ENCODE measurements at places on chromosomes 1 and 21. TPM values are rescaled to one million over a fixed set of nuclear protein-coding genes. Genes with fewer than 3 reads are reported as not detected.

The A3GALT2 gene
- total RNA-seq: not detected

The SLC9C2 gene
- not detected for total RNA-seq

The PRDM16 gene
- total RNA-seq: 1.5 TPM

The KRTAP26-1 gene
- total RNA-seq: not detected

The CREB3L4 gene
- total RNA-seq: 6.1 TPM

GRCh38 chr1:156115514-156116374 is 1.2 kb downstream of the LMNA start:
- no peak for DNase-seq
- peak overlapping the region; percentile 94 for H3K27ac ChIP-seq
- peaks cover 12% of the 10 kb centered on the region for H3K36me3 ChIP-seq
- no peaks in the 10 kb centered on the region for H3K27me3 ChIP-seq
- peak overlapping the region; percentile 96 for H3K4me3 ChIP-seq

DNA sequence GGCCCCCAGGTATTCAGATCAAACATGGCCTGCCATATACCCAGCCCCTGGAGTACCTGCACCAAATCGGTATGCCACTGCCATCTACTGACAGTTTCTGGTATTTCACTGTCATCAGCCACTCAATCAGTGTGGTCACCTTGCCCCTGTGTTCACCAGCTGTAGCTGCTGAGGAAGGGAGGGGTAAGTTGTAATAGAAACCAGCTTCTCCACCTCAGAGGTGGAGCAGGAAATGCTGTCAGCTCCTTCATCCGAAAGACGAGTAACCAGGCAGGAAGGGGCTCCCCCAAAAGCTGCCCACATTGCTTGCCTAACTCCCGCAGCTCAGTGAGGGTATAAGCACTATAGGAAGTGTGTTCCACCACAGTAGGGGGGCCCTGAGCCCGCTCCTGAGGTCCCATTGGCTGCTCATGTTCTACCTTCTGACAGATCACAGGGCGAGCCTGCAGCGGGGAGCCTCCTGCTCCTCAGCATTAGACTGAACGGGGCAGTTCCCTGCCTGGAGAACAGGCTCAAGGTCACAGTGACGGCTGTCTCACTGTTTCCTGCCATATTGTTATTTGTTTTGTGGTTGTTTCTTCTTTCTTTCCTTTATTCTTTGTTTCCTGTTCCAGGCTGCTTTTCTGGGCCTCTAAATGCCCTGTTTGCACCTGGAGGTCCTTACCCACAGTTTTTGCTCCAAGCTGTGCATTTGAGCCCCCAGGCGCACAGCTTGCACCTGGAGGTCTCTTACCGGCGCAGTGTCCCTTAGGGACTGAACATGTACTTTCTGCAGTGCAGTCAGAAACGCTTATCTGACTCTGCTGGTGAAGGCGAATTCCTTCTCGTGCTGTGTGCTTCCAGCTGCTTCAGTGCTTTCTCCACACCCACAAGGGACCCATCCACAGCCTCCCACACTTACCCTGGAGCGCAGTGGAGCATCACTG is 1638.3 kb downstream of the MRPL39 start:
- no peak for DNase-seq
- no peak overlapping the region for H3K4me3 ChIP-seq
- no peaks in the 10 kb centered on the region for H3K27me3 ChIP-seq
- H3K36me3 ChIP-seq: no peaks in the 10 kb centered on the region
- H3K27ac ChIP-seq: no peak overlapping the region
- H3K4me1 ChIP-seq: no peaks in the 10 kb centered on the region

DNA sequence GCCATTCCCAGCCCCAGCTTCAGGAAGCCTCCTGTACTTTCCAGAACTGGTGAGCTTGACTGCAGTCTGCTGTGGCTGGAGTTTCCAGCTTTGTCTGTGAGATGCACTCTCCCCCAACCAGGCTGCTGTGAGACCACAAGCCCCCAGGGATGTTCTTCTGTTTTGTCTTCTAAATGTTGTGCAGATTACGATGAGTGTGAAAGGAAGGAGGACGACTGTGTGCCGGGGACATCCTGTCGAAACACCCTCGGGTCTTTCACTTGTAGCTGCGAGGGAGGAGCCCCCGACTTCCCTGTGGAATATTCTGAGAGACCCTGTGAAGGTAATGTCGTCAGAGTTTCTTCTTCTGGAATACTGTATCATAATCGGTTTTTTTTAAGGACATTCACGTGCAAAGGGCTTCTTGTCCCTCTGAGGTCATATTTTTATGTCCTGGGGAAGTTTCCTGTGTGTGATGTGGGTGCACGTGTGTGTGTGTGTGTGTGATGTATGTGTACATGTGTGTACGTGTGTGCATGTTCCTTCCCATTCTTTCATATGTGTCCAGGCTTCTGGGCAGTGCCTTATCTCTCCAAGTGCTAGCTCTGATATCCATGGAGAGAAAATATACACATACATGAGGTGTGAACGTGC is 49.9 kb downstream of the UMODL1 start:
- H3K27ac ChIP-seq: no peak overlapping the region
- H3K27me3 ChIP-seq: peaks cover 26% of the 10 kb centered on the region
- H3K4me1 ChIP-seq: peaks cover 12% of the 10 kb centered on the region
- H3K36me3 ChIP-seq: no peaks in the 10 kb centered on the region

DNA sequence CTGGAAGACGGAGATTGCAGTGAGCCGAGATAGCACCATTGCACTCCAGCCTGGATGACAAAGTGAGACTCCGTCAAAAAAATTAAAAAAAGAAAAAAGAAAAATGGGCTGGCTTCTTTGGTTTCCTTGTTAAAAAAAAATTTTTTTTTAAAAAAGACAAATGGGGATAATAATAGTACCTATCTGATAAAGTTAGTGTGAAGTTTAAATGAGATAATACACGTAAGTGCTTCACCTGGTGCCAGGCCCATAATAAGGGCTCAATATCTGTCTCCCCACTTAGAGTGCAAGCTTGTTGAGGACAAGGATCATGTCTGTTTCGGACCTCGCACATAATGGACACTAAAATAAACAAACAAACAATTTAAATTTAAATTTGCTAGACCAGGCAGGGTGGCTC is 30.0 kb upstream of the HTR1D start:
- peaks cover 2% of the 10 kb centered on the region for H3K27me3 ChIP-seq
- H3K27ac ChIP-seq: no peak overlapping the region
- no peaks in the 10 kb centered on the region for H3K36me3 ChIP-seq
- no peak for DNase-seq
- no peaks in the 10 kb centered on the region for H3K4me1 ChIP-seq
- no peak overlapping the region for H3K4me3 ChIP-seq

DNA sequence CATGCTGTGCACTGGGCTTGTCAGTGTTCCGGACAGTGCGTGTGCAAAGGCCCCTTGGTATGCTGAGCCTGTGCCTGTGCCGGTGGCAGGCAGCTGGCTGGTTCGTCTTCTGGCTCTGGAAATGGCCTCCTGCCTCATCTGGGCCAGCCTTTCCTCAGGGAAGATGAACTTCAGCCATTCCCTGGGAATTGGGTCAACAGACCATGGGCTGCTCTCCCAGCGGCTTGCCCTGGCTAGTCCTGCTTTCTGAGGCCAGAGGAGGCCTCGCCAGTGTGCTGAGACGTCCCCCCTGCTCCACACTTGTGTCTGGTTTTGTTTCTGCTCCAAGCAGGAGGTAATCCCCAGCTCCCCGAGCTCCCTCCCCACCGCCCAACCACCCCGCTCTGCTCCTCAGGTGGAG is 32.6 kb upstream of the RD3 start:
- H3K27me3 ChIP-seq: peaks cover 5% of the 10 kb centered on the region
- no peaks in the 10 kb centered on the region for H3K4me1 ChIP-seq
- no peak overlapping the region for H3K4me3 ChIP-seq
- H3K36me3 ChIP-seq: no peaks in the 10 kb centered on the region
- DNase-seq: no peak

DNA sequence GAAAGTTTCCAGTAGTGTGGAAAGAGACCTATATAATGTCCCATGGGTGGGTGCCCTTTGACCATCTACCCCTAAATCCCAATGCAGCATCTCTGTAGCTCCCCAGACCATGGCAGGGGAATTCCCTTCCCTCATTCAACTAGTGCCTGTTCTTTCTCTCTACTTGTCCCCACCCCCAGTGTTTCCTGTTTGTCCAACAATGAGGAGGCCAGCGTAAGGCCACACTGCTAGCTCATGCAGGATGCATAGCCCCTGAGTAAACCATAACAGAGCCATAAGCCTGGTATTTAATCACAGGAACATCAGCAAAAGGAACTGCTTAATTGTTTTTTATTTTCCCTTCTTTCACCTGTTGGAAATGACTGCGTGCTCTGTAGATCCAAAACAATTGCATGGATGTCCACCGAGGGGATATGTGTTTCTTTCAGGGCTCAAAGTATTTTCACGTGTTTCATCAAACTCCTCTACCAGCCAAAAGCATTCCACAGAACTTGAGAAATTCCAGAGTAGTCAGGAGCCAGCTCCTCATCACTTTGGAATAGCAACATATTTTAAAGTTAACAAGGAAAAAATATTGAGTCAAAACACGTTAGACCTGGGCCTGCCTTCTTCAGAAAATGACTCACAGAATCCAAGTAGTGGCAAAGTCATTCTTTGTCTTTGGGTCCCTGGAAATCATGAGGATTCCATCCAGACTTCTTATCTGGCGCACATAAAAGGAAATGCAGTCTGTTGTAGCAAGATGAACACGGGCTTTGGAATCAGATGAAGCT is 162.5 kb upstream of the SGIP1 start:
- H3K27me3 ChIP-seq: no peaks in the 10 kb centered on the region
- H3K4me3 ChIP-seq: no peak overlapping the region
- H3K4me1 ChIP-seq: peaks cover 28% of the 10 kb centered on the region
- peak overlapping the region; percentile 55 for H3K27ac ChIP-seq
- peaks cover 2% of the 10 kb centered on the region for H3K36me3 ChIP-seq

GRCh38 chr1:241963722-241964121 is 6.2 kb downstream of the BECN2 start:
- H3K27ac ChIP-seq: no peak overlapping the region
- H3K4me3 ChIP-seq: no peak overlapping the region
- no peak for DNase-seq
- H3K4me1 ChIP-seq: no peaks in the 10 kb centered on the region
- no peaks in the 10 kb centered on the region for H3K27me3 ChIP-seq

- no peak overlapping the region for H3K4me3 ChIP-seq
- H3K4me1 ChIP-seq: no peaks in the 10 kb centered on the region
- H3K27me3 ChIP-seq: no peaks in the 10 kb centered on the region
- DNase-seq: no peak
These were observed 95.5 kb upstream of the IVNS1ABP start for GRCh38 chr1:185412385-185413087.

- no peak overlapping the region for H3K4me3 ChIP-seq
- no peaks in the 10 kb centered on the region for H3K27me3 ChIP-seq
- no peak for DNase-seq
These were observed 31.7 kb downstream of the OPTC start for GRCh38 chr1:203525685-203526084.

DNA sequence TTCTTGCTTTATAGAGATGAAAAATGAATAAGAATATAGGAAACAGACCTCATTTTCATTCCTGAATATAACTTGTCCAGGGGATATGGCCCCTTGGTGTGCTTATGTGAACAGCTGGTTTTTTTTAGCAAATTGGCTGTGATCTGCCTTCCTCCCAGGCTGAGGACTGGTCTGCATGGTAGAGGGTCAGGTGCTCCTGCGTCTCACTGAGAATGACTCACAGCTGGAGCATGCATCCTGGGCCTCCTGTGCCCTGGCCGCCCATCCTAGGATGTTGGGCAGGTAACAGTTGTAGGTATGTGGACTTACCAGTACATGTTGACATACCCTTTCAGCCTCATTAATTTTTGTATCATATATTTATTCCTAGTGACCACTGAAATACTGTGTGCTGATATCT is 29.8 kb downstream of the AGT start:
- peaks cover 23% of the 10 kb centered on the region for H3K4me1 ChIP-seq
- H3K4me3 ChIP-seq: no peak overlapping the region
- H3K36me3 ChIP-seq: peaks cover 25% of the 10 kb centered on the region
- DNase-seq: no peak

DNA sequence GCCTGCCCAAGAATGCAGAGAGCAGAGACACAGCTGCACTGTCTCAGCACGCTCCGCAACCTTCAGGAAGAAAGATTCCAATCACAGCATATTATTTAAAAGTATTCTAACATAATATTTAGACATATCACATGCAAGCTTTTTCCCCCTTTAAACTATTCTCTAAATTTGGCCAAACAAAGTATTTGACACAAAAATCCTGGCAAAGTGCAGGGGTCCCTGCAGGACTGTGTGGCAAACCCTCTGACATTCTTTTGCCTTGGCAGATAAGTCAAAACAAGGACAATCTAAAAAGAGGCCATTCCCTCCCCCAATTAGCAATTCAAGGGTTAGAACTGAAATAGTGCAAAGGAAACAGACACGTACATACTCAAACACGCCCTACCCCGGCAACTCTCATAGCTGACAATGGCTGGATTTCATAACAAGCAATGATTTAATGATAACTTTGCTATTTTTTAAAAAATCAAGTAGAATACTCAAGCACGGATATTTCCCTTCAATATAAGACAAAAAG is 225.3 kb downstream of the MRPL39 start:
- peaks cover 3% of the 10 kb centered on the region for H3K4me1 ChIP-seq
- no peaks in the 10 kb centered on the region for H3K27me3 ChIP-seq
- no peaks in the 10 kb centered on the region for H3K36me3 ChIP-seq
- DNase-seq: no peak
- no peak overlapping the region for H3K4me3 ChIP-seq
